MM.1S (cell line): ENCODE measurements at places on chromosomes 5 and 9.

GRCh38 chr5:95086927-95087815 is 197.7 kb downstream of the MCTP1 start:
- H3K4me1 ChIP-seq: peaks cover 6% of the 10 kb centered on the region; the same call in 1 of the 2 replicates
- no peak for DNase-seq
- H3K4me3 ChIP-seq: peak overlapping the region; percentile 17; the same call in 1 of the 2 replicates
- H3K36me3 ChIP-seq: no peaks in the 10 kb centered on the region

DNA sequence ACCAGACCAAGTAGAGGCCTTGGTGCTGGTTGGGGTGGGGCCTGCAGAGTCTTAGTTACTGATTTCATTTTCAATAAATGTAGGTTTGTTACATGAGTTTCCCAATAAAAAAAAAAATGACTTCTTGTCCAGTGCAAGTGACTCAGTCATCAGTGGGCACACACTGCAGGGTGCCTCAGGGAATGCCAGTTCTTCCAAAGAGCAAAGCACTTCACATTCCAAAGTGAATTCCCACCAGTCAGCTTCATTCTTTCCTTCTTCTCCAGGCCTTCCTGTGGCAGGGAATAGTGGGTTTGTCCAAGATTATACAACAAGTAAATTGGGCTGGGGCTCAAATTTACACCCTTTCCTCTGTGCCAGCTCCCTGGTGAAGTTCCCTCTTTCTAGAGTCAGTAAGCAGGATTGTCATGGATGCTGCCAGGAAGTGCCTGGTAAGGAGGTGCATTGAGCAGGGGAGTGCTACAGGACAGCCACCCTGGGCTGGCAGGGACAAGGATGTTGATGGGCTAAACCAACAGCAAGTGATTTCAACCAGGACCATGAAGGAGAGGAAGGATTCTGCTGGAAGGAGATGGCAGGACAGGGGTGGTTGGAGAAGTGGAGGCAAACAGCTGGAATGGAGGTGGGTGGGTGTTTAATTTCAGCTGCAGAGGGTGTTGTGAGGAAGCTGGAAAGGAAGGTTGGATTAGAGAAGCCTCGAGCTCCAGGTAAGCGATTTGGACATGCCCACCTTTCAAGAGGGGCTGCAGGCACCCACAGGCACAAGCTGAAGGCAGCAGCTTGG is 3.7 kb upstream of the B4GALT7 start:
- H3K4me1 ChIP-seq: peaks cover 19% of the 10 kb centered on the region
- no peak for DNase-seq
- H3K27ac ChIP-seq: no peak overlapping the region
- peaks cover 12% of the 10 kb centered on the region; the same call in 1 of the 2 replicates for H3K36me3 ChIP-seq
- peaks cover 2% of the 10 kb centered on the region; the same call in 1 of the 2 replicates for H3K27me3 ChIP-seq

- DNase-seq: no peak
- H3K36me3 ChIP-seq: no peaks in the 10 kb centered on the region
- H3K27ac ChIP-seq: no peak overlapping the region
- no peaks in the 10 kb centered on the region for H3K27me3 ChIP-seq
- H3K4me1 ChIP-seq: no peaks in the 10 kb centered on the region
- H3K4me3 ChIP-seq: no peak overlapping the region
These were observed 50.5 kb downstream of the HACD4 start for GRCh38 chr9:20980832-20981455.

- no peaks in the 10 kb centered on the region for H3K4me1 ChIP-seq
- no peak for DNase-seq
- H3K36me3 ChIP-seq: no peaks in the 10 kb centered on the region; the same call in 1 of the 2 replicates
- H3K4me3 ChIP-seq: no peak overlapping the region
- H3K27me3 ChIP-seq: no peaks in the 10 kb centered on the region
These were observed 50.6 kb downstream of the MELK start for GRCh38 chr9:36623280-36623679.

DNA sequence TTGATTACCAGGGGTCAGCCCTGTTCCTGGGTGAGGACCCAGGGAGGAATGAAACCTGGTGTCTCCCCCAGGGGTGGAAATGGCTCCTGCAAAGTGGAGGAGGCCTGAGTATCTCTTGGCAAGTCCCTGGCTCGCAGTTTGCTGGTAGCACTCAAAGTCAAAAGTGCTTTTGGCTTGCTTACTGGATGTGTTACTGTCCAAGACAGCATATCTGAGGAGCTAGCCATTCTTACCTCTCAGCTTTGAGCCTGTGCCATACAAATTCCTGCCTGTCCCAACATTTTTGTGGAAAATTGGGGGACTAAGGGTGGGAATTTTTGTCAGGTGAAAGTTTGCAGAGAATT is 9.9 kb downstream of the ZNF618 start:
- no peaks in the 10 kb centered on the region for H3K36me3 ChIP-seq
- H3K27me3 ChIP-seq: no peaks in the 10 kb centered on the region
- H3K27ac ChIP-seq: no peak overlapping the region
- H3K4me1 ChIP-seq: peaks cover 9% of the 10 kb centered on the region
- DNase-seq: no peak
